ENCODE measurements at places on chromosomes 11 and 22.

DNA sequence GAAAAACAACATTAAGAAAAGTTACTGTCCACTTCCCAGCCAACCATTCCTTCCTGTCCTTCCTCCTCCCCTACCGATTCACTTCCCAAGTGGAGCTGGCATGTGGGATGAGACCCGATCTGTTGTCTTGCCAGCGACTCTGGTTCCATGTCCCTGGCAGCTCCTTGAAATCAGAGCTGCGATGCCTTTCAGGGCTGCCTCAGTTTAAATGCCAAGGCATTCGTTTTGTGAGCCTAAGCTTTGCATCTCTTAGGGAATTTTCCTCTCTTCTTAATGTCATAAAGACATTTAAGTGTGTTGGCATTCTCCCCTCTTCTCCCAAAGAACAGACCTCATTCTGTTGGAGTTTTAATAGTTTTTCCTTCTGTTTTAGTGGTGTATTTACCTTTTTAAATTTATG is 98.4 kb downstream of the EXT2 start:
- no peak for DNase-seq

DNA sequence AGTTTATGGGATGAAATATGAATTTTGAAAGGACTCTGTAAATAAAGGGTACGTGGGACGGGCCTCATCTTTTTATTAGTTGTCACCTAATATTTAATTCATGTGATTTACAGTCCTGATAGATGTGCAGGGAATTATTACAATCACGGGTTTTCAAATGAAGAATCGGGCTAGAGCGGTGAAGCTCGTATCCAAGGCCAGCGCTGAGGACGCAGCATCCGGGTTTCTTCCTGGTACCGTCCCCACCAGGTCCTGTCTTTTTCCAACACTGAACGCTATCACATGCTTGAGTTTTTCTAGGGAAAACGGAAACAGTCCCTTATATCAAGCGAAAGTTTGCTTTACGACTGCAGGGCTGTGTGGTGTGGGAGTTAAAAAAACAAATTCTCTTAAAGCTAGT is 787 bp downstream of the SMDT1 start:
- DNase-seq = no peak

- no peak for DNase-seq
Observed at GRCh38 chr11:119993722-119994121, 144.2 kb downstream of the TRIM29 start.

DNA sequence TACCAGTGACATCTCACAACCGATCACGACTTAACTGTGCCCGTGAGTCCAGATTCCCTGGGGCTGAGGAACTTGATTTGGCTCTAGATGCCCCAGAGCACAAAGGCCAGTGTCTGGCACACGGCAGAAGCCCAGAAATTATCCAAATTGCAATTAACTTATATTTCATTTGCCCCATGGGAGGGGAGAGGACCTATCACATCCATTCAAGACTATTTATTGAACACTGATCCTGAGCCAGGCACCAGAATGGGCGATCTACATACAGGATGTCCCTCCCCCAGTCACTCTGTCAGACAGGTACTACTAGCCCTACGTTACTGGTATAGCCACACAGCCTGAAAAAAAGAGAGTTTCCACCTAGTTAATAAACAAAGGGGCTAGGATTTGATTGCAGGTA is 5.1 kb downstream of the DNAL4 start:
- no peak for DNase-seq

GRCh38 chr22:42773167-42773566 is 52.5 kb upstream of the A4GALT start:
- no peak for DNase-seq

GRCh38 chr22:18109410-18110193 is 1.0 kb upstream of the TUBA8 start:
- DNase-seq = no peak

DNA sequence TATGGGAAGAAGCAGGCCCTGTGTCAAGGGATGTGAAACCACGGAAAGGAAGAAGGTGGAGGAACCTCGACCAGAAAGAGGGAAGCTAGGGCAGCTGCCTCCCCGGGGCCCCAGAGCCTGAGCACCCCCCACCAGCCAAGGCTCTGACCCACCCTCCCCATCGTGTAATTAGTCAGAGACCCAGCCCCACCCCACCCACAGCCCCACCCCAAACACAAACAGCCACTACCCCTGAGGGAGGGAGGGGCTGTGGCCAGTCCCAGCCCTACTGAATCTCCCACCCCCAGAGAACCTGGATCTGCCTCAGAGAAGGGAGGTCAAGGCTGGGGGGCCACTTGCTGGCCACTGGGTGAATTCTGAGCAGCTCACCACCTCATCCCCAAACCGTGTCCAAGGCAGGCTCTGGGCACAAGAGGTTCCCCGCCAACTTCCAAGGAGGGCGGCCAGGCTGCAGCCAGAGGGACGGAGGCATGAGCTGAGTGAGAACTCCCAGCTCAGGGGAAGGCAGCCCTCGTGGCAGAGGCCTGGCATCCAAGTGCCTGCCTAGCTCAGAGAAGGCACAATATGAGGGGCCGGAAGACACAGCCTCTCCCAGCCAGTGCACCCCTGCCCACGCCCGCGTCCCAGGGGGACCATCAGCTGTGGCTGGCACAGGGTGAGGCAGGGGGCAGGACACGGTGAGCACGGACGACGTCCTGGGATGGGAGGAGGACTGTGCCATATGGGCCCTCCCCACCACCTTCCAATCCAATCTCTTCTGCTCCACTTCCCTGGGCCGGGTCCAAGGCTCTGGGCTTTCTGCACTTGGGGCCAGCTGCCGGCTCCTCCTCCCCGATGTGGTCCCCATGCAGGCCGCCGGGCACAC is 2.7 kb downstream of the PLXNB2 start:
- no peak for DNase-seq

DNA sequence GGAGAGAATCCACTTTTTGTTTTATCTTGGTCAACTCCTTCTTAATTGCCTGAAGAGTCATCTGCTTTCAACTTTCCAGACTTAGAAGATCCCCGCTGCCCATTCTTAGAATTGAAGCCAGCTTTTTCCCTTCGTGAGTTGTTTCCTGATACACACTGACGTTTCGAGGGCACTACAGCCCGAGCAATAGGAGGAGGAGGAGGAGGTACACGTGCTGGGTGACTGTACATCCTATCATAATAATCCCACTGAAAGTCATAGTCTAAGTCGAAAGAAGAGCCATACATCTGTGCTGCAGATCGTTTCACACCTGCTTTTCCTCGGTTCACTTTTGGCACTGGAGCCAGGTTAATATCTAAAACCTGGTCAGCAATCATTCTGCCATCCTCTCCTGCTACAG is 606.1 kb downstream of the DLG2 start:
- DNase-seq = no peak

GRCh38 chr11:15863411-15863810 is 492.9 kb downstream of the SOX6 start:
- no peak for DNase-seq

GRCh38 chr11:57095417-57095816 is 86.3 kb upstream of the LRRC55 start:
- no peak for DNase-seq

DNA sequence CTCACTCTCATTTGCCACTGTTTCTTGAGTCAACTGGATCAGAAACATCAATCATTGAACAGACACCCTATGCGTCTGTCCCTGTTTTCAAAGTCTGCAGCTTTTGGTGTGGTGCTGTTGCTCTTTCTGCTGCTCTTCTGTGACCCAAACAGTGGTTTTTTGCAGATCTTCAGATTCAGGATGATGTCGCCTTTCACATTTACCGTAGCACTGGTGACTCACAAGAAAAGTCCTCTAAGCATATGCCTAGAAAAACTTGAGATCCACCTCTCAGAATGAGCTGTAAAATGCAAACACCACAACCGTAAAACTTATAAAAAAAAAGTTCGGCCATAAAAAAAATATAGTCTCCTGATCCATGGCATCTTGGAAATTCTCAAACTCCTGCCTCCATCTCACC is 400.4 kb downstream of the NTM start:
- DNase-seq = no peak

- no peak for DNase-seq
Observed at GRCh38 chr11:102453302-102453695, 734 bp upstream of the TMEM123 start.

DNA sequence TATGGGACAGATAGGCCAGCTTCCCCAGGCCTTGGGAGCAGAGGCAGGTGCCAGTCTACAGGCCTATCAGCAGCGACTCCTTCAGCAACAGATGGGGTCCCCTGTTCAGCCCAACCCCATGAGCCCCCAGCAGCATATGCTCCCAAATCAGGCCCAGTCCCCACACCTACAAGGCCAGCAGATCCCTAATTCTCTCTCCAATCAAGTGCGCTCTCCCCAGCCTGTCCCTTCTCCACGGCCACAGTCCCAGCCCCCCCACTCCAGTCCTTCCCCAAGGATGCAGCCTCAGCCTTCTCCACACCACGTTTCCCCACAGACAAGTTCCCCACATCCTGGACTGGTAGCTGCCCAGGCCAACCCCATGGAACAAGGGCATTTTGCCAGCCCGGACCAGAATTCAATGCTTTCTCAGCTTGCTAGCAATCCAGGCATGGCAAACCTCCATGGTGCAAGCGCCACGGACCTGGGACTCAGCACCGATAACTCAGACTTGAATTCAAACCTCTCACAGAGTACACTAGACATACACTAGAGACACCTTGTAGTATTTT is 26.6 kb upstream of the L3MBTL2 start:
- DNase-seq = no peak

- peak; percentile 40 for DNase-seq
Observed at GRCh38 chr11:61482513-61482912, 26.0 kb upstream of the LRRC10B start.

DNA sequence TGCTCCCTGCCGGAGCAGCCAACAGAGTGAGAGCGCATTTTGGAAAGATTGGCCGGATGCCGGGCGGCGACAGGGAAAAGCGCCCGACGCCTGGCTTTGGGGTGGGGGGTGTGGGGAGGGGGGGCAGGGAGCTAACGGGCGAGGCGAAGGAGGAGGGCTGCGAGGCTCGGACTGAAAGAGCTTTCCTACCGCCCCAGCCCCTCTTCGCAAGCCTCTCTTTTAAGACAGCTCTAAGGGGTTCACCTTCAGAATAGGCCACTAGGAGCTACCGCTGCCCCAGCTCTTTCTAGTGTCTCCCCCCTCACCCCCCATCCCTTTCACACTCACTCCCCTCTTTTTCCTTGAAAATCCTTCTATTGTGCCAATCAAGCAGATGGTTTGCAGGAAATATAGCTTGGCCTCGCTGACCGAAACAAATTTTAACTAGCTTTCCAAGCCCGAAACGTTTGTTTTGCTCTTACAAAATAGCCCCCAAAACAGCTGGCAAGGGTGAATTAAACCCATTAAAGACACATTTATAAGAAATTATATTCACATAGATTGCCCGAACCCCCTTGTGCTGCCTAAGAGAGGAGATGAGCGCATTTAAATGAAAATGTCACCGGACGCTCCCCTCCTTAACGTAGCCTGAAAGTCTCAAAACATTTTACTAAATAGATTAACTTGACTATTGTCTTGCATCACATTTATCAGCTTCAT is 3.7 kb upstream of the DBX1 start:
- no peak for DNase-seq

DNA sequence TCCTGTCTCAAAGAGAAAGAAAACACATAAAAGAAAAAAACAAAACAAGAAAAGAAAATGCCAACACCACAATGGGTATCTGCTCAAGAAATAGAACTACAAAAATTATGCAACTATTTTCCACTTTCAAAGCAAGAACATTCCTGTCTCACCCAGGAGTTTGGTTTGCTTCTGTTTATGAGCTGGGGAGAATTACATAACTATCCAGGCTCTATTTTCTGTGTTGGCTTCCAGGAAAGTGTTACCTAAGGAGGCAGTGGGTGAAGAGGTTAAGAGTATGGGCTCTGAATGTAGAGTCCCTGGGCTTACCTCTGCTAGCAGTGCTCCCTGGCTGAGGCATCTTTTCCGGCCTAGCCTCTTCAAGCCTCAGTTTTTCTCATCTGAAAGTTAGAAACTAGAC is 426.7 kb downstream of the MIAT start:
- DNase-seq = no peak

DNA sequence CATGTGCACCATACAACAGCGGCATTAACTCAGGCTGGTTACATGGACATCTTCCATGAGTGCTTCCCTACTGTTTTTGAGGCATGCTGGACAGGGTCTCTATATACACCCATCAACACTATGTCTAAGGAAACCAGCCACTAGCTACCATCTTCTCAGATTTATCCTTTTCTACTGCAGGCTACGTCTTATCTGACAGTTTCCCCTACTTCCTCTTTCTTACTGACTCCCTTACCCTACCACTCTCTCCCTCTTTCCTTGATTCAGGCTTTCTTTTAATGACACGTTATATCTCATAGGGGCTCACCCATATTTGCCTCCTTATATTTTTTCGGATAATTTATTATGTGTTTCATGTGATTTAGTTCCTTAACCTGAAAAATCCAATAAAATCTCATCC is 41.8 kb downstream of the DDI1 start:
- no peak for DNase-seq

- DNase-seq = no peak
Observed at GRCh38 chr11:1486054-1486825, at the start of gene MOB2. MOB2 (minus strand) TSS chr11:1486779; CDS start chr11:1486556, 223 bp downstream.

GRCh38 chr22:41697126-41697775 is 2.1 kb upstream of the MEI1 start:
- DNase-seq = peak; percentile 96

Measured in stimulated activated CD4-positive, alpha-beta T cell treated with anti-CD3 and anti-CD28 coated beads, TNF-alpha, amount 100 ng/mL, for 48 hours (primary cell).